ENCODE measurements at places on chromosomes 11 and 22.

- no peak for DNase-seq
These were observed 9.6 kb upstream of the MYH9 start for GRCh38 chr22:36397131-36398093.

GRCh38 chr22:39251762-39252460 is 7.1 kb upstream of the PDGFB start:
- no peak for DNase-seq

GRCh38 chr11:69320756-69321741 is 27.1 kb downstream of the MYEOV start:
- no peak for DNase-seq

DNA sequence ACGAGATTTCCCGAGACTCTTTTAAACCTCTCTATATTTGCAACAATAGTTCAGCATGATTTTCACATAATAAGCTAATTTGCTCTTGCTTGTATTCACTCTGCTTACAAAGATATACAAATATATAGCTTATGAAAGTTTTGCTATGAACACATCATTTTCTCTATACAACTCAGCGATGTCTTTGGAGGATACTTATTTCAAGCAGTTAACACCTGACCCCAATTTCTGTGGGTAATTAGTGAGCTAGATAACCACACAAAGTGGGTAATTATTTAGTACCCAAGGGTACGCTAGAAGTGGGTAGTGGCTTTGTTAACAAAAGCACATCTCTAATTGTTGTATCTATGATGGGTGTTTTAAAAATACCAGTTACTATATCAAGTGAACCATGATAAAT is 12.3 kb downstream of the BLID start:
- no peak for DNase-seq

GRCh38 chr11:85941380-85941973 is 86.3 kb downstream of the CCDC83 start:
- DNase-seq: peak; percentile 43

DNA sequence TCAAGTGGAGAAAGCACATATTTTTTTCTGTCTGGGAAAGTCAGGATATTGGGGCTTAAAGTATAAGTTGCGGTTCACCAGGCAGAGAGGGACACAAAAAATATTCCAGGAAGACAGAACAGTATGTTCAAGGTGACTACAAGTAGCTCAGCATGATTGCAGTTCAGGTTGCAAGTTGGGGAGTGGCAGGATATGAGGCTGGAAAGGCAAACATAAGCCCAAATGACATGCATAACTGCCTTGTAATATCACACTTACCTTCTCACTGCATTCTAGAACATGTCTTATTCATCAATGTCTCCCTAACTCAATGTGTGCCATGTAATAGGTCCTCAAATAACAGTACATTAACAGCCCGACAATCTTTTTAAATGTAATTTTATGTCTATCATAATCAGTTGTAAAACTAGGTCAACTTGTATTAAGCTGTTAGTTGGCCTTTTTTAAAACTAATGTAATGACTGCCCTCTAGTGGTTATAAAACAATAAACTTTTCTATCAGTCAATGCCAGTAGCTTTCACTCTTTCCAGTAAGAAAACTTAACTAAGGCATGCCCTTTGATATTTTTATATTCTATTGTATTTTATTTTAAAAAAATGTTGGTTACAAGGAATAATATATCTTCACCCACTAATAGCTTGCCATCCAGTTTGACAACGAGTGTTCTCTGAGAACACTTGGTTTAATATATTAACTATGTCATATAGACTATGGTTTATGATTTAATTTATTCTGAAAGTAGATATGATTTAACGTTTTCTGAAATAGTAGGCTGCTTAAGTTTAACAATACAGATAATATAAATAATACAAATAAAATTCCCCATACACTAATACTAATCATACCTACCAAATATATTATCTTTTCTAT is 39.4 kb upstream of the CFAP300 start:
- no peak for DNase-seq

GRCh38 chr11:105834461-105834860 is 187.6 kb downstream of the MSANTD4 start:
- no peak for DNase-seq

GRCh38 chr22:49113758-49114157 is 713.9 kb downstream of the BRD1 start:
- no peak for DNase-seq

All from GDM1 (cell line).